Uterus (tissue), 4 donors: ENCODE measurements at places on chromosomes 13 and 19. TPM values are rescaled to one million over a fixed set of nuclear protein-coding genes. Genes with fewer than 3 reads are reported as not detected.

DNA sequence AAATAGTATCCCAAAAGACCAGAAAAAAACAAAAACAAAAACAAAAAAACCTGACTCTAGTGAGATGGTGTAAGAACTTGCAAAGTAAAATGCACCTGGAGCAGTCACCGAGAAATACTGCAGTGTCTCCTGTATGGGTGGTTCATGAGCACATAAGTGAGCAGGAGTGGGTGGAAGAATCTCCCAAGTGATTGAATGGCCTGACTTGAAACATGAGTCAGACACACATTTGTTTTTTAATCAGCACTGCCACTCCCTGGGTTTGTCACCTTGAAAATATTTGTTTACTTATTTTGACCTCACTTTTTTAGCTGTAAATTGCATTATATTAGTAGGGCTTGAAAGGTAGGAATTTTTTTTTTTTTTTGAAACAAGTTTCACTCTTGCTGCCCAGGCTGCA is 2.0 kb downstream of the ZNF431 start:
- DNase-seq = no peak

DNA sequence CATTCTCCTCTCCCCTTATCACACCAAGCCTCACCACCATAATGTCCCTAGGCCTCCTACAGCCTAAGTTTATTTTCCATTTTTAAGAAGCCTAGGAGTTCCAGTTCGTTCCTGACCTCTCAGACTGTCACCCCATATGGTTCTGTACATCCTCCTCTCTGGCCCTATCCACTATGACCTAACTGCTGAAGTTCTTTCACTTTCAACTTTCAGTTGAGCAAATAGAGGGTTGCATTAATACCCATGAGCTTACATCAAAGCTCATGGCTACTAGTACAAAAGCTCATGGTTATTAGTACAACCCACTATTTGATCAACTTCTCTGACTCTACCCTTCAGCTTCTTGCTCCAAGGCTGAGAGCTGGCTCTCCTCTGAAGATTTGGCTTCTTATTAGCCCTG is 72.9 kb downstream of the FGF14 start:
- DNase-seq = no peak

Gene PSG11
- total RNA-seq = not detected

DNA sequence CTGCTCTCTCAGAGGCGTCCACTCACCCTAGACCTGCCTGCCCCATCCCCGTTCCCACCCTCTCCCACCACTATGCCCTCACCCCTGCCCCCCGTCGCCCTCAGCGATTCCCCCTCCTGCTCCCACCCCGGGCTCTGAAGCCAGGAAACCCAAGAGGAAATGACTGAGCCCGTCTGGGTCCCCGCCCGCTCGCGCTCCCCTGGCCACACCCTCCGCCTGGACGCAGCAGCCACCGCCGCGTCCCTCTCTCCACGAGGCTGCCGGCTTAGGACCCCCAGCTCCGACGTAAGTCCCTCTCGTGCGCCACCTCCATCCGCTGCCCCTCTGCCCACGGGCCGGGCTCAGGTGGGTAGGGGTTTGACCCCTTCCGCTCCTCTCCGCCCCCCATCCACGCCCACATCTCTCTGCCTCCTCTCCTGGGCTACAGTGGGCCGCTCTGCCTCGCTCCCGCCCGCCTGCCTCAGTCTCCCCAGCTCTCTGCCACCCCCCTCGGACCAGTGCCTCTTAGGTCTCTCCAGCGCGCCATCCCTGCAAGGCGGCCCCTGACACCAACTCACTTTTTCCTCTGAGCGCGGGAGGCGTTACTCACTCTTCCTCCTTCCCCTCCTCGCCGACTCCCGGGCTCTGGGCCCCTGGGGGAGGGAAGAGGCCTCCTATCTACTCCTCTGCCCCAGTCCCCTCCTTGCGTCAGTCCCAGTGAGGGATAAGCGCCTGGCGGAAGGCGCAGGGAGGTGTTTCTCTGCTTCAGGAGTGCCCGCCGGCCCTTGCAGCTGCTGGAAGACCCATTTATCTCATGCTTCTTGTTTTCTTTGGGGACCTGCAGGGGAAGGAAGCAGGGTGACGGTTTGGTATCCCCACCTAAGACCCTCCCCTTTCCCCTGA is at the start of gene FXYD5:
FXYD5 (plus strand) TSS at position 211 of the 882 bp plus-strand sequence. CDS start 816 bp downstream, outside the sequence.
- peak; percentile 63 for DNase-seq

Gene LILRB3
- total RNA-seq = 3.0 TPM

Gene PSG1
- total RNA-seq = not detected

Gene KIR2DL4
- total RNA-seq = not detected
